Activated T-cell treated with anti-CD3 and anti-CD28 coated beads, Interleukin-2, amount 50 U/mL, for 24 hours (primary cell): ENCODE measurements at places on chromosomes 2 and 18.
A peak's percentile ranks its signal among the peaks of the same experiment; 100 is the strongest.

DNA sequence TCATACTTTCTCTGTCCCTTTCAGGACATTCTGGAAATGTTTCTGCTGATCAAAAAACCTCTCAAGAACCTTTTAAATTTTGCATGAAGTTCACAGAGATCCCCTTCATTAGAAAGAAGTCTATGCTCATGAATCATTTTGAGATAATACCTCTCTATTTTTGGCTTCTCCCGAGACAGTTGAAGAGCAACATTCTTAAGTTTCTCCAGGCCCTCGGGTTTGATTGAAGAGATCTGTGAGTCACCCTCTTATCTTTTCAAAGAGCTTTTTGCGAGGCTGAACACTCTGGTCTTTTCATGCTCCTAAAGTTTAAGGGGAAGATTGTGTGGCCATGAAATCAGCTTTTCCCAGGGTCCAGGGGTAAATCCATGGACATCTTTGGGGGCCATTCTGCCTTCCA, 354.2 kb downstream of the FBXO15 start:
- no peak for DNase-seq

- DNase-seq: no peak
Observed at GRCh38 chr2:12210016-12210933, 463.8 kb downstream of the LPIN1 start.

DNA sequence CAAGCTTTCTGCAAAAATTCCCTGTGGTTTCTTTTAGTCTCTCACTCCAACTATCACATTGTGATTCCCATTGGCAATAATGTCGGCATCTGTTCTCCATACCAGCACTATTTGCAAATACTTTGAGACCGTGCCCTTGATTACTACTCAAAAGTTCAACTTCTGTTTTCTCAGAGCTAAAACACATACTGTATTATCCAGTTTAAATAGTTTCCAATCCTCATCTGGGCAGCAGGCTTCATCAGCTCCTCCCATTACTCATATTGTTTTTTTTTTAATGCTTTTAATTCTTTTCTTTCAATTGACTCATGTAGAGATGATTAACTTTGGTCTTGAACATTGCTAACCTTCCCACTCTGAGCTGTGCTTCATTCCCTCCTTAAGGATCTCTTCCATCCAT, 135.8 kb downstream of the METTL8 start:
- DNase-seq: no peak

DNA sequence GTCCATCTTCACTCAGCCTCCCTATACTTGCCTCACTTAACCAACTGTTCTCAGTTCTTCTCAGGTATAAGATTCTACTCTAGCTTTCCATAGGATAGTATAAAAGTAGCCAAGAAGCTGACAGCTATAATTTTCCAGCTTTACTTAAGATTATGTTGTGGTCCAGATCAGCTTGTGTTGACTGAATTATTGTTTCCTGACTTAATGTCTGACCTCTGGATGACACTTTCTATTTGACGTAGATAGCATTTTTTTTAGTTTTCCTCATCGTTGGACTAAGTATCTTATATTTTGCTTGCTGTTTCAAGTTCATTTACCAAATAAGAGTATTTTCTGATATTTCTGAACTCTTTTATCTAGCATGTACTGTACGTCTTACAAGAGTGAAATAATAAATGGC, 1272.5 kb upstream of the CDH2 start:
- DNase-seq: no peak

DNA sequence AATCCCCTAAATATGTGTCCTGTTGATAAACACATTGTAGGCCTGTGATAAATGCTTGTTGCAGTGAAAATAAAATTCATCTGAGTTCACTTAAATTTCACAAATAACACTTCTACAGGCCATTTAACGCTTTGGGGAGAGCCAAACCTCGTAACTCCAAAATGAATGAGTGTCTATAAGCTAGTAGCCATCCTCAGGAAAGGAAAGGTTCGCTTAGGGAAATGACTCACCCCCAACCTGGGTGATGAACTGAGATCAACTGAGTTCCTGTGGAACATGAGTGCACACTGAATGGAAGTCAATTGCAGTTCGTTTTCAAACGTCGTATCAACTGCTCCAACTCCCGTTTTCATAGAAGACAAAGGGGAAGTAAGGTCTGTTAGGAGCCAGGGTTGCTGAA, 527.6 kb upstream of the ID2 start:
- no peak for DNase-seq

DNA sequence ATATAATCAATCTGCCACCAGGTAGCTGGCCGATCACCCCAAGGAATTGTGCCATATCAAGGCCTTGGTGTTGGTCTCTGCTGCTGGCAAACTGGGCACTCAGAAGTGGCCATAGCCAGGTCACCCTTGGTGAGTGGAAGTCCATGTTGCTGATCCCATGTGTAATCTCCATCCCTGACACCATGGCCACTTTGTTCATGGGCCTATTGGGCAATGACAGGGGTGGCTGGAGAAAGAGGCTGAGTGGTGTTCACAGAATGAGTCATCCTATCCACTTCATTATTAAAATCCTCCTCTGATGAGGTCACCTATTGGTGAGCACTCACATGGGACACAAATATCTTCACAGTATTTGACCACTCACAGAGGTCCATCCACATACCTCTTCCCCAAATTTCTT, 26.7 kb upstream of the CD226 start:
- no peak for DNase-seq

- peak; percentile 80 for DNase-seq
Observed at GRCh38 chr2:8684878-8685696, 3.2 kb downstream of the ID2 start.

DNA sequence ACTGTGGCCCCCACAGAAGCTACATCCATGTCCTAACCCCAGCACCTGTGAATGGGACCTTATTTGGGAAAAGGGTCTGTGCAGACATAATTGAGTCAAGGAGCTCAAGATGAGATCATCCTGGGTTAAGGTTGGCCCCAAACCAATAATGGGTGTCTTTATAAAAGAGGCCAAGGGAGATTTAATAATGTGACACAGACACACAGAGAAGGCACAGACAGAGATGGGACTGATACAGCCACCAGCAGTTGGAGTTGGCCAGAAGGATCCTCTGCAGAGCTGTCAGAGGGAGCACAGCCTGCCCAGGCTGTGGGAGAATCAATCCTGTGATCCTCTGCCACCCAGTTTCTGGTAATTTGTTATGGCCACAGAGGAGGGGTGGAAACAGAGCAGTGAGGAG, 26.0 kb downstream of the SNORC start:
- no peak for DNase-seq
